ENCODE measurements at places on chromosomes 5 and 9.

GRCh38 chr5:174354571-174354970 lies 309.1 kb downstream of the NSG2 start:
- DNase-seq, result no peak

DNA sequence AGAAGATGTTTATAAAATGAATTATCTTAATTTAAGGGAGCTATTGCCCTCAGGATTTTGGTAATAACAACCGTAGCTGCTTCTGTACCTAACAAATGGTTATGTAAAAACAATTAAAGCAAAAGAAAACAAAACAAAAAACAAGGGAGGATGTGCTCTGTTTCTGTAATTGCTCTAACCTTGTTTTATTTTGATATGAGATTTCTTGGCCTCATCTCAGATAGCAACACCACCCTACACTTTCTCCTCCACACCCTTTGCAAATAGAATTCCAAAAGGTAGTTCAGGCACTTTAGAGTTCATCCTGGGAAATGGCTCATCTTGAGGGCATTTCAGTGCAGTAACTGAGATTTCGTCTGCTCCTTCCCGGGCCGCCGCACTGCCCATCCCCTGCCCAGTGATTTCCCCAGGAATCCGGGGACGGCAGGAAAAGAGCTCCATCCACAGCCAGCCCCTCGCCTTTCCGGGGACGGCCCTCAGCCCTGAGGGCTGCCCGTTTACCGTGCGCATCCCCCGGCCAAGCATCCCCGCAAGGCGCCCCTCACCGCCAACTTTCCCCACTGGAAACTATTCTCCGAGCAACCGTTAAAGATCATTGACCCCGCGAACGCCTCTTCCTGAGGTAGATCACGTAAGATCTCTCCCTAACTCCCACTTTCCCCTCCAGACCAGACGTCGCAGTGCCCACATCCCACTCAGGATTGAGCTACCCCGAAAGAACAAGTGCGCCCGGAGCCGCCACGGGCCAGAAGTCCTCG lies 1.2 kb downstream of the FNBP1 start:
- DNase-seq, result no peak

DNA sequence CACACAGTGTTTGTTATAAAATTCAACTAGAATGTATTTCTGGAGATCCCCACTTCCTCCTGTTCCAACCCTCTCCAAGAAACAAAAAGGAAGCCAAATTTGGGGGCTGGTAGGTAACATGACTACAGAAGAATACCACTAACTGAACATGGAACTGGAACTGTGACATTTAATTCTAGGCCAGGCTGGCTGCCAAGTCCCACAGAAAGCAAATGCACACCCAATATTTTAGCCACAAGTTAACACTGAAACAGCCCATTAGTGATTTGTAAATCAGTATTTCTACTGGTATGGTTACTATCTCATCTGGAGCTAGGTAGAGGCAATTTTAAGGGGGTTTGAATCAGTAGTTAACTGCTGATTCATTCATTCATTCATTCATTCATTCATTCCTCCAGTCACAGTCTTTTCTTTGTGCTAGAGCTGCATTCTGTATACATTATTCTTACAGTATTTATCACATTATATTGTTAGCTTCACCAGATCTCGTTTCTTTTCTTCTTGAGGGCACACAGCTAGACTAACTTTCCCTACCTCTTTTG lies 131.7 kb upstream of the GDNF start:
- no peak for DNase-seq

DNA sequence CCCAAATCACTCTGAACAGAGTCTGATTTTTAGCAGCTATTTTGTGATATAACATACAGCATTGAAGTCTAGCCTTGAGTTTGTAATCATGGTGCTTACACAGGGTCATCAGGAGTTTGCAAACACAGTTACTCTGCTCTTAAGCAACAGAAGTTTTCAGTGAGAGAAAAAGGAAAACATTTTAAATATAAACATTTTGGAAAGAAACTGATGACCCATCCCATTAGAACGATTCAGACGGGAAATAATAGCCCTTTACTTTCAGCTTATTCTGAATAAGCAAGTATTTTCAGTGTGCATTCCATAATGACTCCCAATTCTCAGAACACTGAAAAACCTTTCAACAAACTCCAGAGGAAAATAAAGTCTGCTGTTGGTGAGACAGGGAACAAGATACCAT lies 46.7 kb upstream of the TMC1 start:
- DNase-seq, result no peak

DNA sequence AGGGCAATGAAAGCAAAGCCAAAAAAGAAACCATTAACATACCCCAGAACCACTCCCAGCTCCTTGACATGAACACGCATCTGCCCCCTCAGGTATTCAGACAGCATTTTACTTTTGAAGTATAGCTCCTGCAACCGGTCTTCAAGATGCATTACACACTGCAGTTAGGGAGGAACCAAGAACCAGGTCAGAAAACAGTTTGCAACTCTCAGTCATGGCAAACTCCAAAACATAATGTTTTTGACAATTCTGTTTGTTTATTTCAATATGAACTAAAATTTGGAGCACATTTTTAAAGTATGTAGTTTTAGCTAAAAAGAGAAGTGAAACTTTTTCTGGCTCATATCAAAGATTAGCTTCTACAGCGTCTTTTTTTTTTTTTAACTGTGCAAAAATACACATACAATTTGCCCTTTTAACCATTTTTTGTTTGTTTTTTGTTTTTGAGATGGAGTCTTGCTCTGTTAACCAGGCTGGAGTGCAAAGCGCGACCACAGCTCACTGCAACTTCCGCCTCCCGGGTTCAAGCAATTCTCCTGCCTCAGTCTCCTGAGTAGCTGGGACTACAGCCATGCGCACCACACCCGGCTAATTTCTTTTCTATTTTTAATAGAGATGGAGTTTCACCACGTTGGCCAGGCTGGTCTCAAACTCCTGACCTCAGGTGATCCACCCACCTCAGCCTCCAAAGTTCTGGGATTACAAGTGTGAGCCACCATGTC lies 12.2 kb upstream of the RAPGEF6 start:
- DNase-seq, result no peak

DNA sequence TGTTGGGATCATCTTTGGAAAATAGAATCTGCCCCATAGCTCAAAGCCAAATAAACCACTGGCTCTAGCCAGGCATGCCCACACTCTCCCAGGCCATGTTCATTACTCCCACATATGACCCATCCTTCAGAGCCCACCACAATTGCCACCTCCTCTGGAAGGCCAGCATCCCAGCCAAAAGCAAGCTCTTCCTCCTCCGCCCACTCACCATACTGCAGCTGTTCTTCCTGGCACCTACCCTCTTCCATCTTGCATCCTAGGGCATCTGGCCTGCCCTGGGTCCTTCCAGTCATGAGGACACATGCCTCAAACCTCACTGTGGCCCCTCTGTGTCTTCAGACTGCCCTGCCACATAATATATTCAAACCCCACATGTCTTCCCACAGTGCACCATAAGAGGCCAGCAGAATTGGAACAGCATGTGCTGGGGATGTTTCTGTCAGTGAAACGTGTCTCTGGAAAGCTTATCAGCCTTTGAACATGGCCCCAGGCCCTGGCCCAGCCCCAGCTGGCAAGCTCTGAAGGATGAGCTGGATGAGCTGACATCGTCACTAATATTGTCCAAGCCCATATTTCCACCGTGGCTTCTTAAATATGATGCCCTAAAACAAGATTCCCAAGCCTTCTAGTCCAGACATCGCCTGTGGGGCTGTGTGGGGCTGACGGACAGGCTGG lies 230.8 kb downstream of the AGTPBP1 start:
- no peak for DNase-seq

DNA sequence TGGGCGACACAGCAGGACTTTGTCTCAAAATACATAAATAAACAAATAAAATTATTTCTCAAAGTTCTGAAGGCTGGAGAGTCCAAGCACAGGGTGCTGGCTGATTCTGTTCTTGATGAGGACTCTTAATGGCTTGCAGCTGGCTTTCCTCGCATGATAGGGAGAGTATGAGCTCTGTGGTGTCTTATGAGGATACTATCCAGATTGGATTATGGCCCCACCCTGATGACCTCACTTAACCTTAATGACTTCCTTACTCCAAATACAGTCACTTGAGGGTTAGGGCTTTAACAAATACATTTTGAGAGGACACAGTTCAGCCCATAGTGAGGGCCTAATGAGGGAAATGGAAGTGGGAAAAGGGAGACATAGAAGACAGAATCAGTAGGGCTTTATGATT lies 87.7 kb downstream of the FOCAD start:
- DNase-seq, result no peak

- no peak for DNase-seq
Observed at GRCh38 chr9:20030671-20031070, 241.8 kb upstream of the SLC24A2 start.

DNA sequence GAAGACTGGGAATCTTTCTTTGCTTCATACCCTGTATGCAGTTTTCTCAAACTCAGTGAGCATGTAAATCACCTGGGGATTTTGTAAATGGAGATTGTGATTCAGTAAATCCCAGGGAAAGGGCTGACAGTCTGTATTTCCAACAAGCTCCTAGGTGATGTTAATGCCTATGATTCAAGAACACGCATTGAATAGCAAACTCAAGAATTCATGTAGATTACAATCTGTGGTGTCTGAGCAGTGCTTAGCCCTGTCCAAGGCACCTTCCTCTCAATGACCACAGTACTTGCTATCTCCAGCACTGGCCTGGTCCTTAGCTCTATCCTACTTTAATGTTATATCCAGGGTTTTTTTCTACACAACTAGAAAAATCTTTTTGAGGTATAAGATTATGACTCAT lies 721.4 kb upstream of the MEF2C start:
- no peak for DNase-seq

- DNase-seq, result no peak
Observed at GRCh38 chr9:115972362-115972761, 181.2 kb upstream of the PAPPA start.

GRCh38 chr5:15521381-15522186 lies 21.6 kb downstream of the FBXL7 start:
- DNase-seq, result no peak

DNA sequence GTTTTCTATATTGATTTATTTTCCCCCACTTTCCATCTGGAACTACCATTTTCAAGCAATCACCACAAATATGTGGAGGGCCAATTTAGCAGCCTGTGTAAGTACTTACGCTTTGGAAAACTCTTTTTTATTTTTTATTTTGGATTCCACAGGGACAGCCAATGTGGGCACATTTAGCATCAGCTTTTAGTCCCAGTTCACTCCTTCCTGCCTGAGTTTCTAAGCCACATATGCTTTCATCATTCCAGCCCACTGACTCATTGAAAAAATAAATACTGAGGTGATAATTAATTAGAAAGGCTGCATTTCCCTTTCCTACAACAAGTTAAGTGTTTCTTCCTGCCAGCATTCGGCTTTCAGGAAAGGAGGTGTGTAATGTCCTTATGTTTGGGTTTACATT lies 76.8 kb downstream of the TMEM167A start:
- no peak for DNase-seq

GRCh38 chr9:128072144-128073021 lies 4.4 kb downstream of the SLC25A25 start:
- DNase-seq, result peak; percentile 61

GRCh38 chr5:80172067-80172695 lies 83.7 kb downstream of the SERINC5 start:
- no peak for DNase-seq

DNA sequence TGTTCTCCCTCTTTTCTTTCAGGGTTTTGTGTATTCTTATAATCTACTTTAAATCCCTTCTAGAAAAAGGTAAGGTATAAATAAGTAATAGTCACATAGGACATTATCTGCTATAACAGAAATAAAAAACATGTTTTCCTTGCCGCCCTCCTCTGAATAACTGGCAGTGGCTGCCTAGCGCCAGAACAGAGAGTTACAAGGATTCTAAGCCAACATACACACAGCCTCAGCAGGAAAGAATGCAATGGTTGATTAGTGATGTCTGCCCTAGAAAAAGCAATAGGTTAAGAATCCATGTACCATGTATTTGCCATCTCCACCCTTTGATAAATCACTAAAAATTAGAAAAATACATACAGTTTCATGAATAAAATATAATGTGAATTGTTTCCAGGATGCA lies 4.9 kb downstream of the MED27 start:
- no peak for DNase-seq

DNA sequence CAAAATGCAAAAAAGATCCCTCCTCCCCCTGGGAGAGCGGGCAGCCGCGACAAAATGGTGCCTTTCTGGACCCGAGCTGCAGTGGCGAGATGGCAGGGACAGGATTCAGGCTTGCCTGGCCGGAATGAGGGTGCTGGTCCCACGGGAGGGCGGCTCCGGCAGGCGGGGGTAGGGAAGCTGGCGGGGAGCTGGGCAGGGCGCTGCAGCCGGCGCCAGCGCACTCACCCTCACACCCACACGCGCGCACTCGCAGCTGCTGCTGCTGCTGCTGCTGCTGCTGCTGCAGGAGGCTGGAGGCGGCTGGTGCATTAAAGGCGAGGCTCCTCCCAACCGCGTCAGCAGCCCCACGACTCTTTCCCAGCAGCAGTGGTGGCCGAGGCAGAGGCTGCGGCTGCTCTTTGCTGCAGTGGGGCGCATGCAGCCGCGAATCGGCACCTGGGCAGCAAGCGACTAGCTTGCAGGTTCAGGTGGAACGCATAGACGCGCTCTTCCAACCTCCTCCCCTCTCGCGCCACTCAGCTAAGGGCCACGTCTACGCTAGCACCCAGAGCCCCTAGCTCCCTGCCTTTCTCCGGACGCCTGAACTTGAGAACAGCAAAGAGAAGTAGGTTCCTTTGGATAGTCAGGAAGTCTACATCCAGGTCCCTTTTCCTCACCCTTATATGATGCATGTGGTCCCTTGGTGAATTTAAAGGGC lies at the start of gene PPP2R2B:
Gene PPP2R2B, minus strand, starts transcription at position 282 of the 697 bp plus-strand sequence.
- peak; percentile 67 for DNase-seq

DNA sequence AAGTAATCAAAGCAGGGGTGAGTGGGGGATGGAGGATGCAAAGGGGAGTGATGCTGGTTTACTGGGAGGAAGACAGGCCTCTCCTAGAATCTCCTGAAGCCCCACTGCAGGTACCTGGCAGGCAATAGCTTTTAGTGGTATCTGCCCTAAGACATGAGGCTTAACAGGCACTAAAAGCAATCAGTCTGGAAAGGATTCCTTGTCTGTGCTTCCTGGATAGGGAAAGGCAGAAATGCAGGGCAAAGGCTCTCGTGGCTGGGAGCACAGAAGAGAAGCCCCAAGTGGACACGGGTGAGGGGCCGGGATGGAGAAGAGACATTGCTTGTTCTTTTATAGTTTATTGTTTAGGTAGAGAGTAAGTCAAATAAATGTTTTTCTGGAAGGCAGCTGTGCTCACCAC lies 40.1 kb downstream of the CCNJL start:
- no peak for DNase-seq

Data from activated naive CD4-positive, alpha-beta T cell treated with Interleukin-2 at 50 U/mL for 16 hours (primary cell).